Right atrium auricular region (tissue), 2 donors: ENCODE measurements at places on chromosomes 3 and 15. TPM values are rescaled to one million over a fixed set of nuclear protein-coding genes. Genes with fewer than 3 reads are reported as not detected.
A peak's percentile ranks its signal among the peaks of the same experiment; 100 is the strongest.

GRCh38 chr3:187747506-187747905 is 2.2 kb upstream of the BCL6 start:
- no peak for DNase-seq
- H3K27ac ChIP-seq, result peak overlapping the region; percentile 99
- H3K36me3 ChIP-seq, result no peaks in the 10 kb centered on the region
- peak overlapping the region; percentile 80 for H3K4me3 ChIP-seq
- no peaks in the 10 kb centered on the region for H3K27me3 ChIP-seq
- H3K4me1 ChIP-seq, result no peaks in the 10 kb centered on the region

GRCh38 chr15:55108448-55108847 is 88.3 kb downstream of the RSL24D1 start:
- no peaks in the 10 kb centered on the region for H3K4me1 ChIP-seq
- no peaks in the 10 kb centered on the region for H3K27me3 ChIP-seq
- no peak overlapping the region for H3K27ac ChIP-seq
- H3K4me3 ChIP-seq, result no peak overlapping the region

- H3K4me3 ChIP-seq, result no peak overlapping the region
- H3K36me3 ChIP-seq, result no peaks in the 10 kb centered on the region
- no peaks in the 10 kb centered on the region for H3K4me1 ChIP-seq
- H3K27ac ChIP-seq, result no peak overlapping the region
- H3K27me3 ChIP-seq, result no peaks in the 10 kb centered on the region
Measured at GRCh38 chr15:98555173-98555515, 93.2 kb upstream of the IGF1R start.

- no peak for DNase-seq
- no peak overlapping the region for H3K4me3 ChIP-seq
- no peaks in the 10 kb centered on the region for H3K27me3 ChIP-seq
- H3K4me1 ChIP-seq, result peaks cover 19% of the 10 kb centered on the region
Measured at GRCh38 chr3:187972454-187972853, 181.5 kb upstream of the LPP start.

GRCh38 chr15:48674876-48675275 is 29.4 kb upstream of the FBN1 start:
- no peak overlapping the region for H3K27ac ChIP-seq
- no peak for DNase-seq
- no peak overlapping the region for H3K4me3 ChIP-seq

DNA sequence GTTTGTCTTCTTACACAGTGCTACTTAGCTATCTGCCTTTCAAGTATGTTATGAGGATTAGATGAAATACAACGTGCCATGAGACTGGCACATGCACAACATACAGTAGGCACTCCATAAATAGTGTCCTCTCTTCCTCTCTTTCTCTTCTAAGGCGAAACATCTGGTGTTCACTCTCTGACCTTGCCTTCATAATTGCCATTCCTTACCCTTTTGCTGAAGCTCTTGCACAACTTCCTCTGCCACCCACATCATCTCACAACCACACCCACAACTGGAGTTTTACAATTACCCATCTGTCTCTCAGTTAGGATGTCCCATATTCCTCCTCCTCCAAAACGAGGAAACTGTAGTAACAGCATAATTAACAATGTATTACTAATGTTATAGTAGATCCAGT is 26.4 kb upstream of the ACP3 start:
- no peak overlapping the region for H3K27ac ChIP-seq
- no peak overlapping the region for H3K4me3 ChIP-seq
- no peaks in the 10 kb centered on the region for H3K27me3 ChIP-seq

DNA sequence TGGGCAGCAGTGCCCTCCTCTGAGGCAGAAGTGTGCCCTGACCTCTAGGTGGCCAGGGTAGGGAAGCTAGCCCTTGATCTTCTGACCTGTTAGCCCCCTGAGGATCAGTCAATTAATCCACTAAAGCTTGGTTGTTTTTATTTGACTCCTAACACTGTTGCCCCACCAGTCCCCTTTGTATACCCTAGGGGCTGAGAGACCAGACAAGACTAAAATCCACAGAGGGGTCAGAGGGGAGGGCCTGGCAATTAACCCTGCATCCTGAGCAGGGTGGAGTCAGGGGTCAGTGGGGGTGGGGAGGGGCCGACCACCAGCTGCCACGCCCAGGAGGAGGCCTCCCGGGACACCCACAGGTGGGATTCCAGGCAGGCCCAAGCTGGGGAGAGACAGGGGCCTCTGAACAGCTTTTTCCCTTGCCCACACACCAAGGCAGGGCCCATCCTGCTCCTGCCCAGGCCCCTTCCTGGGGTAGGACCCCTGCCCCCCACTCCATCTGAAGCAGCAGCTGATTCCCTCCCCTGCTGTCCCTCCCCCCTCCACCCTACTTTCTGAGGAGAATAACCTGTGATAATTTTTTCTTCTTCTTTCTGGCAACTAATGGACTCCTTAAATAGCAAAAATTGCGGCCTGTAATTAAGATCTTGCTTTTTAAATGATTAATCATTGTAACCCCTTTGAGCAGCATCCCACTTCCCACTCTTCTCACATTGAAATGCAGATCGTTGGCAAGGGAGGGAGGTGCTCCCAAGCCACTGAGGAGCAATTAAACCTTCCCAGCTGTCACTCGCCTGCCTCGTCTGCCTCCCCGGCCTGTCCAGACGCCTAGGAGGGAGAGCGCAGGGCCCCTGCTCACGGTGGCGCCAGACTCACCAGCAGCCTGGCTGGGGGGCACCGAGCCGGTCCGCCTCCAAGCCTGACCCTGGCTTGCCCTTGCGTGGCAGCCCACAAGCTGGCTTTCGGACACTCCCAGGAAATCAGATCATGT is 51.9 kb downstream of the RHCG start:
- no peak overlapping the region for H3K4me3 ChIP-seq
- DNase-seq, result no peak
- no peaks in the 10 kb centered on the region for H3K36me3 ChIP-seq
- H3K27ac ChIP-seq, result no peak overlapping the region
- H3K4me1 ChIP-seq, result no peaks in the 10 kb centered on the region

DNA sequence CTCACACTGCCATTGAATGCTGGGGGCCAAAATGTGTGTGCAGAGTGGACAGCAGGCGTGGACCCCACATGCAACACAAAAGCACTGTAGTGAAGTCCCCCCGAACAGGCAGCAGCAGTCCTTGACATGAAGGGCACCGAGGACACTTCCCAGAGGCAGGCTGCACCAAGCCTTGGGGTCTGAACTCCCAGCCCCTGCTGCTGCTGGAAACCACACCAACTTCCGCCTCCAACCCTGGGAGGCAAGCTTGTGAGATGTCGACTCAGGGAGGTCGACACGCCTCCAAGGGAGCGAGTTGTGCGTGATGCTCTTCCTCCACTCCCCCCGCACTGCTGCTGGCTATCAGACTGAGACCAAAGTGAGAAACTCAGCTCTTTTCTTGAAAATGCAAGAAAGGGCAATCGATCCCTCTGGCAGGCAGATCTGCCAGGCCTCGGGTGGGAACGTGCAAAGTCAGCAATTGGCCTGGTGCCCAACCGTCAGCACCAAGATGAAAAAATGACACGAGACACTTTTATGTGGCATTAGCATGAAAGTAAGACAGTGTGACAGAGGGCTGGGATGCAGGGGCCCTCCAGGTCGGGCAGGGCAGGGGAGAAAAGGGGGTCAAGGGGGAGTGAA is 43.6 kb downstream of the WHAMM start:
- H3K4me3 ChIP-seq, result no peak overlapping the region
- peaks cover 13% of the 10 kb centered on the region for H3K4me1 ChIP-seq
- no peaks in the 10 kb centered on the region for H3K36me3 ChIP-seq
- H3K27me3 ChIP-seq, result no peaks in the 10 kb centered on the region
- peak; percentile 34 for DNase-seq

DNA sequence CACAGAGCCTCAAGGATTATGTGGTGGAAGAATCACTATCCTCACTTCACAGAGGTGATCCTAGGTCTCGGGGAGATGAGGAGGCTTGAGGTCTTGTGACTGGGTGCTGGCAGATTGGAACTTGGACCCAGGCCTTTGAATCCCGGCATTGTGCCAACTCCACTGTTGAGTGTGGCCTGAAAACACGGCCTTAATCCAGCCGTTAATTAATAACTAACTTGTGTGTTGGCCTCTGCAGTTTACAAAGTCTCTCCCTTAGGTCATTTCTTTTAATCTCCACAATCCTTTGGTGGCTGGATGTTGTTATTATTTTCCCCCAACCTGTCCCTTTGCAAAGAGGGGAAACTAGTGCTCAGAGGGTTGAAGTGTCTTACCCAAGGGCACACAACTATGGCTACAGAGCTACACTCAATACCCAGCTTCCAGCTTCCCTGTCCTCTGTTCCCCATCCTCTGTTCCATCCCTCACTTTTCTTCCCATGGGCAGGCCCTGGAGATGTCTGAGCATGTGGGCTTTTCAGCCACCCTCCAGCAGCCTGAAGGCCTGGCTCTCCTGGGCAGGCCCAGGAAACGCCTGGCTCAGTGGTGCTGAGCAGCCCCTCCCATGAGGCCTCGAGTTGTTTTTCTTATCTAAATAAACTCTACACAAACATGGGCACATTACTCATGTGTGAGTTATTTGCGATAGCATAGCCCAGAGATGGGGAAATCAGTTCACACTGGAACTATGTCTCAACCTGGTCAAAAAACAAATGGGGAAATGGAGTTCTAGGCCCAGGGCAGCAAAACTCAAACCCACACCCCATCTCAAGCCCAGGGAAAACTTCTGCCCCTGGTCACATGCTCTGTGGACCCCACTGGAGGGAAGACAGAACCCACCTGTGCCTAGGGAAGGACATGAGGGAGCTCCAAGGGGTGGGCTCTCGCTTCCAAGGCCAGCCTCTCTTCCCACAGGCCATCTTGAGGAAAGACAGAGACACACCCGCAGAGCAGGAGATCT is 16.8 kb upstream of the SMAD3 start:
- H3K27me3 ChIP-seq, result no peaks in the 10 kb centered on the region
- peak overlapping the region; percentile 60 for H3K27ac ChIP-seq
- H3K4me3 ChIP-seq, result no peak overlapping the region
- H3K36me3 ChIP-seq, result no peaks in the 10 kb centered on the region

DNA sequence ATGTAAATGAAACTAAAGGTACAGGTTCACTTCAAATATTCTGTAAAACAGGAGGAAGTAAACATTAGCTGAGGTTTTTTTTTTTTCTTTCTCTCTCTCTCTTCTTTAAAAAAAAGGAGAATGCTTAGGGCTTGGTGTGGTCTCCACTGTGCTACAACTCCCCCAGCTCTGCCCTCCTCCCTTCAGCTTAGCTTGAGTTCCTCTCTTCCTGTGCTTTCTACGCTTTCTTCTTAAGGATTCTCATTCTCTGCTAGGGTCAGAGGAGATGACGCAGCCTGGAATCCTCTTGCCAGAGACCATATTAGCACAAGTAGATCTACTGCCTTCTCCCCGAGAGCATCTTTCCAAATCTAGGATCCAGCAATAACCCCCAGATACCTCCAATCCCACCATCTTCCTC is 69.1 kb upstream of the SNRK start:
- no peaks in the 10 kb centered on the region for H3K27me3 ChIP-seq
- no peaks in the 10 kb centered on the region for H3K36me3 ChIP-seq
- no peak for DNase-seq
- H3K27ac ChIP-seq, result no peak overlapping the region

GRCh38 chr3:49511639-49512038 is 41.6 kb downstream of the DAG1 start:
- peaks cover 47% of the 10 kb centered on the region for H3K36me3 ChIP-seq
- no peak overlapping the region for H3K27ac ChIP-seq
- peaks cover 4% of the 10 kb centered on the region for H3K4me1 ChIP-seq
- no peaks in the 10 kb centered on the region for H3K27me3 ChIP-seq
- H3K4me3 ChIP-seq, result no peak overlapping the region
- no peak for DNase-seq

DNA sequence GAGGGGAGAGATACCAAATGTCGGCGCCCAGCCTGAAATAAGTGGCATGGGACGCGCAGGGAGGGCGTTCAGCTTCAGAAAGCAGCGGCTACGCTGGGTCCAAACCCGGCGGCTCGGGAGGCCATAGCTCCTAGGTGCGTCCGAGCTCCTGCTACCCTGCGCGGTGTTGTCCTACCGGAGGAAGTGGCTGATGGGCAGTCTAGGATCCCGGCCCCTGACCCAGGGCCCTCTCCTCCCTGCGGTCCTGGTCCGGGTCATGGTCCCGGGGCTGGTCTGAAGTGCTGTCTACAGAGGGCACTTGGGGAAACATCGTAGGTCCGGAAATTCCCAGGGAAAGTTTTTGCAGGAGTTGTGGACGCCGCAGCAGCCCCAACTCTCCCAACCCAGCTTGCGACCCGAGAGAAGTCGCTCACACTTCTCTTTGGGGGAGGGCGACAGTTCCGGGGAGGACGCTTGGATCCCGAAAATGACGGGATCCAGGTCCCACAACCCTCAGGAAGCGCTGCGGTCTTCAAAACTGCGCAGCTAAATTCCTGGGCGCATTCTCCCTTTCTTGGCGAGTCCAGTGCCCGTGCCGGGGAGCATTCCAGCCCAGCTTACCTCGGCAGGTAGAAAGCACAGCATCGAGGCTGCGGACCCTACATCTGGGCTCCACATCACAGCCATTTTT is 9.1 kb upstream of the FOXB1 start:
- H3K4me1 ChIP-seq, result no peaks in the 10 kb centered on the region
- H3K27me3 ChIP-seq, result peaks cover 41% of the 10 kb centered on the region
- H3K4me3 ChIP-seq, result no peak overlapping the region

DNA sequence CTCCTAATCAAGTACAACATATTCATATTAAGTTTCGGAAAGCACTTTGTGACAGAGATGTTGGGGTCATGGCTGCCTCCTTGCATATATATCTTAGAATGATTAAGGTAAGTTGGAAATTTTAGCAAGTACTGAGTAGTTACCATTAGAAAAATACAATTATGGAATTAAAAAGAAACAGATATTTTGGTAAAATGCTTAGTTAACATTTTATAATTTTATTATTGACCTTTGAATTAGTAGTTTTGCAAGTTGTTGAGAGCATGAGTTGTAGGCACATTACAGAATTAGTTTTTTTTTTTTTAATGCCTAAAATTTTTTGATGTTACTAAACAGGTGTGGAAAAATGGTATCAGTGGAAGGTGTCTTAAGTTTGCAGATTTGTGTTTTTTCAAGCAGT is 20.6 kb downstream of the AP4E1 start:
- no peak overlapping the region for H3K27ac ChIP-seq
- no peak for DNase-seq
- H3K4me1 ChIP-seq, result no peaks in the 10 kb centered on the region
- H3K4me3 ChIP-seq, result no peak overlapping the region
- no peaks in the 10 kb centered on the region for H3K27me3 ChIP-seq
- peaks cover 65% of the 10 kb centered on the region for H3K36me3 ChIP-seq

IVD gene
- 65.3 TPM for total RNA-seq

KNG1 gene
- 0.59 TPM for total RNA-seq

ATP13A4 gene
- not detected for total RNA-seq

ERICH6 gene
- not detected for total RNA-seq

POC1A gene
- 0.47 TPM for total RNA-seq

ARRDC4 gene
- total RNA-seq, result 17.2 TPM
